Bronchial epithelial cell (primary cell): ENCODE measurements at places on chromosomes 2 and 18.

- DNase-seq = peak; percentile 42
These were observed 22.2 kb downstream of the BUB1 start for GRCh38 chr2:110655701-110656100.

GRCh38 chr2:186891185-186891621 lies 42.2 kb upstream of the ZSWIM2 start:
- peak; percentile 67 for DNase-seq

DNA sequence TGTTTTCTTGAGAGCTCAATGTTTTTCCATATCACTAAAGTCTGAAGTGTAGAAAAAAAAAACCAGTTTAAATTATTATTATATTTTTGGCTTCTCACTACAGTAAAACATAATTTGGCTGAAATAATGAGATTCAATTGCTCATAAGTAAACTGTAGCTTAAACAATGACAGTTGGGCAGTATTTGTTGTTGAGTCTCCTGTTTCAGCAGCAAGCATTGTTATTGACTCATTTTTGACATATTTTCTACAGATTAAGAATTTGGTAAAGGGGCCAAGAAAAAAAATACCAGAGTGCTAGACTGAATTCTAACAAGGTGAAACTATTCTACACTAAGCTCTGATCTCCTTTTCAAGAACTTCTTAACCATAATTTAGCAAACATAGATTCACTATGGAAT lies 2070.4 kb upstream of the CELF4 start:
- no peak for DNase-seq

GRCh38 chr2:18440141-18440661 lies 120.3 kb downstream of the RDH14 start:
- DNase-seq = no peak

DNA sequence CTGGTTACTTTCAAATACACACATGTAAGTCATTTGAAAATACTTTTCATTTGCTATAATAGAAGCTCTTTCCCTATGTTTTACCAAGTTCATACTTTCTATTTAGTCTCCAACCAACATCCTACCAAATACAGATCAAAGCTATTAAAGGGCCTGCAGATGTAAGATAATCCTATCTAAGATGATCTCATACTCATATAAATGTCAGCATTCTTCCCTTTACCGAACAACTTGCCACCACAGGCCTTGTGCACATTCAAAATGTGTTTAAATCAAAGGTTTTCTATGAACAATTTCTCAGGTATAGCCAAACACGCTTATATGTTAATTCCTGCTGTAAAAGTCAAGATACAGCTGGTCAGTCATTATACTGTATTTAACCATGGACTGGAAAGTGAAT lies 23.3 kb downstream of the KCTD18 start:
- DNase-seq = peak; percentile 64

DNA sequence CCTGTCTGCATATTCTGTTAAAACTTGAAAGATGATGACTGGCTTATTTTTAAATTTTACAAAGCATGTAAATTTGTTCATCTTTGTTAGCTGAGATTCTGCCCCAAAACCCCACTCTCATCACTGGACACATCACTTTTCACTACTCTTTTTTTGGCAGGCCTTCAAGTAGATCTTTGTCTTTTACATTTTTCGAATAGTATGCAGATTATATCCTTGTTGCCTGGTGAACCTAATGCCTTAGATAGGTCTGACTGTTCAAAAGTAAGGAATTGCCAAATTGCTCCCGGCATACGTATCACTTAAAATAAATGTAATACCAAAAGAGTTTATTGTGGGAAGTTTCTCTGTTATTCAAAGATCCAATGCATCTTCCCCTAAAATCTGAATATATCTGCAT lies 303.3 kb downstream of the XIRP2 start:
- no peak for DNase-seq

GRCh38 chr2:157367704-157368103 lies 42.1 kb upstream of the ERMN start:
- no peak for DNase-seq

- DNase-seq = no peak
These were observed 65.0 kb downstream of the SLC4A5 start for GRCh38 chr2:74278176-74278575.

DNA sequence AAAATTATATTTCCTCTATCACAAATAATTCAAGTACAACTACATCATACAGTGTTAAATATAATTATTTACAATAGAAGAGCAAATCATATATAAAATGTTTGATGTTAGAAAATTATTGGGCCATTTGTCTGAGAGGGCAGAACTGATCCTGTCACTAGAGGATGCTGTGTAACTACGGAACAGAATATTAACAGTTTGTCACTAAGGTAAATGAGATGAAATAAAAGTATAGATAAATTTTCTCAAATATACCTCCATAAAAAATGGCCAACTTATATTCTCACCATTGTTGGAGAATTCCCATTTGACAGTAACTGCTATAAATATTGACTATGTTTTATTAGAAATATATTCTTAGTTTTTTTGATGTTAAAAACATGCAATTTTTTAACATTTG lies 1067.4 kb upstream of the DDX18 start:
- no peak for DNase-seq

DNA sequence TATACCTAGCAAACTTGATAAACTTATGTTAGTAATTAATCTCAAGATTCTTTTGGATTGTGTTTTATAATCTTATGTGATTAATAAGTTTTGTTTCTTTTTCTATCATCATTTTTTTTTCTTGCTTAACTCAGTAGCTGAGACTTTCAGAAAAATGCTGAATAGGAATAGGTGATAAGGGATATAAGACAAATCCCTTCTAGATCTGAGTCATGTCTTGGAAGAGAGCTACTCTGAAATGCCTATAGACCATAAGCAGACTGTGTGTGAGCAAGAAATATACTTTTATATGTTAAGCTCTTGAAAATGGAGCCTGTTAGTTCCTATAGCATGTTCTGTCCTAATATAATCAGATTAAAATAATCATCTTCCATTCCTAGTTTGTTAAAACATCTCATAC lies 29.6 kb downstream of the CYBRD1 start:
- DNase-seq = peak; percentile 44

- DNase-seq = no peak
These were observed 127.3 kb upstream of the TACR1 start for GRCh38 chr2:75326645-75327044.

DNA sequence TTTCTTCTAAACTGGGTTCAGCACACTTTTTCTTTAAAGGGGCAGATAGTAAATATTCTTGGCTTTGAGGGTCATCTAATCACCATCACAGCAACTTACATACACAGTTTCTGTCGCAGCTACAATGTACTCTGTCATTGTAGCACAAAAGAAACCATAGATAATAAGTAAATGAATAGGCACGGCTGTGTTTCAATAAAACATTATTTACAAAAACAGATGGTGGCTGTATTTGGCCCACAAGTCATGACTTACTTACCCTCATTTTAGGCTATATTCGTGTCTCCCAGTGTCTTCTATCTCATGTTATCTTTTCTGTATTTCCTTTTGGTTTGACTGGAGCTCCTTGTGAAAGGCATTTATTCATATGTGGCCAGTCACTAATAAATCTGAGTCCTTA lies 168.3 kb downstream of the MAP2 start:
- no peak for DNase-seq

GRCh38 chr2:130251535-130251872 lies 53.3 kb upstream of the TUBA3E start:
- DNase-seq = no peak

GRCh38 chr2:33291278-33292013 lies 185.0 kb upstream of the RASGRP3 start:
- DNase-seq = peak; percentile 96

GRCh38 chr2:15634846-15635490 lies 43.3 kb downstream of the DDX1 start:
- peak; percentile 67 for DNase-seq

DNA sequence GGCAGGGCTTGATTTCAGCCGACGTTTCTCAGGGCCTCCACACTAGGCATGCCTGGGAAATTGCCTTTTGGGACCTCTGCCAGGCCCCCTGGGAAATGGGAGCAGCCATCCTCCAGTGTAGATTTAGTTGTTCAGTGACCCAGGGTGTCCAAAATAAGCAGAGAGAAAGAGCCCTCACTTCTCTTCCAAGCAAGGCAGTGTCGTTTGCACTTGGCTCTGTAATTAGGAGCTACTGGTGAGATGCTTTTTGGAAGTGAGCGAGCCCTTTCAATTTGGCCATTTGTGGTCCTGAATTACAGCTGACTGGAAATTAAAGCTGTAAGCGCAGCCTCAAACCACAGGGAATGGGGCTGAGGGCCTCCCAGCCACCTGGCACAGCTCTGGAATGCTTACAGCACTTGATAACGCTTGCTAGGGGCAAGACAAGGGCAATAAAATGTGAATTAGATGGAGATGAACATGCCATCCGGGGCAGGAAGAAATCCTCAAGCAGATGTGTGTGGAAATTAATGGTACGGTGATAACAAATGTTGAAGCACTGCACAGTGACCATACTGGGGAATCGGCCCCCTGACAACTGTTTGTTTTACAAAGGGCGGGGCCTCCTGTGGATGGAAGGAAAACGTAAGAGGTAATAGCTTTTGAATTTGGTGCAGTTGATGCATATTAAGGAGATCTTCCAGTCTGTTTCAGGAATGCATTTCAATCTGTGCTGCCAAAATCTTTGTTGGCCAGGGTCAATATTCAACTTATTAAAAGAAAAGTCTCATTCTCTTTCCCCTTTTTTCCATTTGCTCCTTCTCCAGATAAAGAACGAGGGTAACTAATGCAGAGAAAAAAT lies 173.1 kb downstream of the UXS1 start:
- no peak for DNase-seq

DNA sequence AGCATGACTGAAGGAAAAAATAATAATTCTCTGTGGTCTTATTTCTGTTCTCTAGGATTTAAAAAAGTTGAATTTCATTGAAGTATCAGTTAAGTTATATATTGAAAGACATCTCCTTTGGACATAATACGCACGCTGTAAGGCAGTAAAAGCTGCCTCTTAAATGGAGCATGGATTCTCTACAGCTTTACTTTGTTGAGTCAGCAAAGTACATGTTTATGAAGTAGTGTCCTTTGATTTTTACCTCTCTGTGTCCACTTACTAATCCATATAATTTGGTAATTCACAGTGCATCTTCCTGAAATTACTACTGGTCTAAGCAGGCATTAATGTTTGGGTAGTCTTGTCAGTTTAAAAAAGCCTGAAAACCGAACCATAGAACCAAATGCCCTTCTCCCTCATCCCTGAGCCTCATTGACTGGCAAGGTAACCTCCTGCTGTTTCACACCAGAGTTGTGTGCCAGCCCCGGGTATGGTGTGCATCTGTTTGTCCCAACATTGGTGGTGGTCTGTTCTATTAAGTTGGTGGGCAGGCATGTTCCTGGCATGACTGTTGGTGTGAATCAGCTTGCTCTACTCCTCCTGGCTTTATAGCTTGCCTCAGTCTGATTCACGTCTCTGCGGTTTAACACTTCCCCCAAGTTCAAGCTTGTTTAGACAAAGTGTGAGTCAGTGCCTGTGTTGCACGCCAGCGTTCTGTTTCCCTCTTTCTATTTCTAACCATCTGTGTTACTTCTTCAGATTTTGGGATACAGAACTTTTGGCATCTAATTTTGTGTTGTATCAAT lies 71.0 kb upstream of the ITM2C start:
- peak; percentile 99 for DNase-seq

DNA sequence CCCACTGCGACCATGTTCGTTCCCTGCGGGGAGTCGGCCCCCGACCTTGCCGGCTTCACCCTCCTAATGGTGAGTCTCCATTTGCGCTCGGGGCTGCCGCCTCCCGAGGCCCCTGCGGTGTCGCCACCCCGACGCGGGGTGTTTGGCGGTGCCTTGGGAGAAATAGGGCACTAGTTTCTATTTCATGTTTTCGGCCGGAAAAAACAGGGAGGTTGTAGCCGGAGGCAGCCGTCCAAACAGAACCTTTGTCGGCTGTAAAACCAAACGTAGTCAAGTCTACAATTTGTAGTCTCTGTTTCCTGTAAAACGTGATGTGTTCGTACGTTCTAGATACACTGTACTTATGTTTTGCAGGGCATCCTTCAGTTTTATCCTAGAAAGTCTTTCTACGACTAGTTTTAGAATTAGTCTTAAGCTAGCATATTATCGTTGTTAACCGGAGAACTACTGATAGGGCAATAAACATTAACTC lies 290 bp downstream of the PSMG2 start:
- DNase-seq = peak; percentile 18

GRCh38 chr18:74577019-74577418 lies 20.7 kb upstream of the ZNF407 start:
- DNase-seq = no peak

DNA sequence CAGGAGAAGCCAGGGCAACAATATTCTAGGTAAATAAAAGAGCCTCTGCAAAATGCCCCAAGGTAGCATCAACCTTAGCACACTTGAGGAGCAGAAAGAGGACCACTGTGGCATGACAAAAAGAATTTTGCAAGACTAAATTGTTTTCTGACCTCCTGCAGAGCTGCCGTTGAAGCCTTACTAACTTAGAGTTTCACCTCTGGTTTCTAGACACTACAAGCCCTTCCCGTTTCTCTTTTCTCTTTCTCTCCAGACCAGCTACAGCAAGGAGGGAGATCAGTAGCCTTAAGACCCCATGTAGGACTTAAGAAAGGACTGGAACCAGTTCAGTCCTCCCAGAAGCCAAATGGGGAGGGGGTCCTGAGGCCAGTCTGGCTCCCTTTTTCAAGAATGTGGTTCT lies 73.3 kb upstream of the SP3 start:
- no peak for DNase-seq

- no peak for DNase-seq
These were observed 343.7 kb upstream of the MEX3C start for GRCh38 chr18:51541230-51541629.

DNA sequence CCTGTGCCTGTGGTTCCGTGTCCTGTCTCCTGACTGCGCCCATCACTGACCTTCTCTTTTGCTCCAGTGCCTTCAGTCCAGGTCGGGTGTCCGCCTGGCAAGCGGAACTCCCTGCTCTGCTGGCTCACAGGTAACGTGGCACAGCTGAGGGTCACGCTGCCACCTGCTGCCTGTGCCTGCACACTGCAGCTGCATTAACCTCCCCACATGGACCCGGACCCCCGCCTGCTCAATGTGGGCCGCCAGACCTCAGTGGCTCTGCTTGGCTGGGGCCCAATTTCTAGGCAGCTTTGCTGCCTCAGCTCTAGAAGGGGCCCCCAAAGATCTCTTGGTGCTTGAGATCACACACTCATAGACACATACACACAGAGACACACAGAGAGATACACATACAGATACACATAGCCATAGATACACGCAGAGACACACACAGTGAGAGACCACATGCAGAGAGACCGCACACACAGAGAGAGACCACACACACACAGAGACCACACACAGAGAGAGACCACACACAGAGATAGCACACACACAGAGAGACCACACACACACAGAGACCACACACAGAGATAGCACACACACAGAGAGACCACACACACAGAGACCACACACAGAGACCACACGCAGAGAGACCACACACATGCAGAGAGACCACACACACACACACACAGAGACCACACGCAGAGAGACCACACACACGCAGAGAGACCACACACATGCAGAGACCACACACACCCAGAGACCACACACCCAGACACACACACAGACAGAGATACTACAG lies 14.9 kb upstream of the CNNM3 start:
- DNase-seq = peak; percentile 52

- no peak for DNase-seq
These were observed 41.6 kb downstream of the WIPF1 start for GRCh38 chr2:174555998-174556397.

- no peak for DNase-seq
These were observed 44.4 kb upstream of the HPCAL1 start for GRCh38 chr2:10258326-10258725.
